CD4-positive, alpha-beta T cell treated with Interleukin-12 subunit alpha and Interleukin-12 subunit beta, for 1 hour (primary cell): ENCODE measurements at places on chromosomes 1 and 21.

GRCh38 chr1:65164633-65165032 is 16.6 kb downstream of the AK4 start:
- no peak for DNase-seq

DNA sequence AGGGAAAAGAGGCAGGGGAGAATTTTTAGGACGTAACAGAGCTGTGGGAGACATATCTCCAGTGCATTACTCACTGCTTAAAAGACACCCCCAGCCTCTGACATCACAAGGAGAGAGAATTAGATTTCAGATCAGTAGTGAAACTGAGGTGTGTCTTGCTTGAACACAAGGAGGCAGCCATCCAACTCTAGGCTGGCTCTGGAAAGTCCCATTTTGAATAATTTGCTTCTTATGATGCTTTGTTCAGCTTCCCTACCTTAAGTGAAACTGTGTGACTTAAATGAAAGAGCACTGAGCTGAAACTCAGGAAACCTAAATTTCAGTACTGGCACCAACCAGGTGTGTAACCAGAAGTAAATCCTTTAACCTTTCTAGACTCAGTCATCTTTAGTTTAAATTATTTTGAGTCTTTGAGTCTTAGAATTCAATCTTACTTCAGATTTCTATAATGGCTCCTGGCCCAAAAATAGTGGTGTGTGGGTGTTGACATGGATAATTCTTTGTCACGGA is 251.6 kb upstream of the SGIP1 start:
- DNase-seq = peak; percentile 83

DNA sequence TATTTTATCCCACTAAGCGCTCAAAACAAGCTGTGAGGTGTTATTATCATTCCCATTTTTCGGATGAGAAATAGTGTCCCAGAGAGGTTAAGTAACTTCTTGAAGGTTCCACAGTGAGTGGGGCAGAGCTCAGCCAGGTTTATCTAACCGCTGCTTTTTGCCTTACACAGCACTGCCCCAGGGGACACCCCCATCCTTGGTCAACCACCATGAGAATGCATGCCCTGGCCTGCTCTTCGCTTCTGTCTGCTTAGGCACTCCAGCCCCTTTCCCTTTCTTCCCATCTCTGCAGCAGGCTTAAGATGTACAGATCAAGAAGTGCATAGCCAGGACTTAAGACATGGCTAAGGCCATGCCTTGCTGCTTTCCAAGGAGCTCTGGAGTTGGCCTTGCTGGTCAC is 159.0 kb upstream of the CD34 start:
- DNase-seq = no peak

DNA sequence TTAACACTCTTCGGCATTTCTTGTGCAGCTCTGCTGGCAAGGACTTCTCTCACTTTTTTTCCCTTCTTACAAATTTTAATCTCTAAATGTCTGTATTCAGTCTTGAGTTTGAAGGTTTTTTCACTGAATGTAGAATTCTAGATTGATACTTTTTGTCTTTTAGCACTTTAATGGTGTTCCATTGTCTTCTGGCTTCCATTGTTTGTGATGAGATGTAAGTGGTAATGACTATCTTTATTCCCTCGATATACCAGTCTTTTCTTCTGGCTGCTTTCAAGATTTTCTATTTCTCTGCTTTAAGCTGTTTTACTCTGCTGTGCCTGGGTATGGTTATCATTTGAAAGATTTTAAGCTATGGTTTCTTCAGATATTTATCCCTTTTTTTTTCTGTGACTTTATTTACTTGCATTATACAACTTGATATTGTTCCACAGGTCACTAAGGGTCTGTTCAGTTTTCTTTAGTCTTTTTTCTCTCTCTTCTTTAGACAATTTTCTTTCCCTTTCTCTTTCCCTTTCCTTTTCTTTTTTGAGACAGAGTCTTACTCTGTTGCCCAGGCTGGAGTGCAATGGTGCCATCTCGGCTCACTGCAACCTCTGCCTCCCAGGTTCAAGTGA is 35.8 kb downstream of the DYRK1A start:
- DNase-seq = no peak

DNA sequence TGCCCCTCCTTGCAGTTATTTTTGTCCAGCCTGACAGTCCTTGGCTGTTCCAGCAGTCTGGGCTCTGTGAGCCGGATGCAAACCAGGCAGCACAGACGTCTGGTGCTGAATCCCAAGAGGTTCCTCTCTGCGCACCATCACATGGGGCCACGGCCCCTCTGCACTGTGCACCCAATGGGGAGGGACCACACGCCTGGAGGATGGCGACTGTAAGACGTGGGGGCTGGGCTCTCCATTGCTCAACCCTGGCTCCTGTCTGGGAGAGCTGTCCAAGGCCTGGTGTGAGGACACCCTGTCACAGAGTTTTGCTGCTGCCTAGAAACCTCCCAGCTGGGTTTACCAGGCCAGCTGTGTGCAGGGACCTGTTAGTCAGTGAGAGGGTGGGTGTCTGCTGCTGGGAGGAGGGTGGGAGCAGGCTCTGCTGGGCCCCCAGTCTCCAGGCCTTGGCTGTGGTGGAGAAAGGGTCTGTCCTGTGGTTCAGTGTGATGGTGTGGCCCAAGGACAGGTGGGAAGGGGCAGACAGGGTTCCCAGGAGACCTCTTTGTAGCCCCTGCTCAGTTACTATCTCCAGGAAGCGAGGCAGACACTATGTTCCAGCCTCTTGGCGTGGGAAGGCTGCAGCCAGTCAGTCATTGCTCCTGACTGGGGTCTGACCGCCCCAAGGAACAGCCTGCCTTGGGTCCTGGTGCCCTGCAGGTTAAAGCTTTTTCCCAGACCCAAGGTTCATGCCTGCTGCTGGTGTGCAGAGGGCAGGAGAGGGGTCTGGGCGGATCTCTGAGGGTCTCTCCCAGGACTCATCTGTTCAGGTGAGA is 13.8 kb downstream of the HEYL start:
- DNase-seq = no peak

GRCh38 chr1:66556161-66556611 is 22.2 kb downstream of the SGIP1 start:
- no peak for DNase-seq

- DNase-seq = no peak
These were observed 286.9 kb downstream of the KIF26B start for GRCh38 chr1:245441689-245442088.

DNA sequence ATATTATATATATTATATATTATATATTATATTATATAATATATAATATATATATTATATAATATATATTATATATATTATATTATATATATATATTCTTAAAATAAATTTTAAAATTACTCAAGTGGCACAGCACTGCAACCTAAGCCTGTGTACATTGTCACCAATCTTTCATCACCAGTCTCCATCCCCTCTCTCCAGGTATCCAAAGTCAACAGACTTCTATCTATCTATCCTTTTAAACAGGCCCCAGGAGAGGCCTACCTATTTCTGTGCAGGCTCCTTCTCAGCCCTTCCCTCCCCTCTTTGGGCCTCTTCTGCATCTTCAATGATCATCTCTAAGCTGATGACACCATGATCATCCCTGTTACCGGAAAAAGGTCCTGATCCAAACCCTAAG is 111.7 kb downstream of the RHOU start:
- no peak for DNase-seq
